ENCODE measurements at places on chromosomes 7 and 10. TPM values are rescaled to one million over a fixed set of nuclear protein-coding genes. Genes with fewer than 3 reads are reported as not detected.

The SPDYE16 gene
- 0.91 TPM for total RNA-seq

The PRSS37 gene
- total RNA-seq, result not detected

The CPA2 gene
- total RNA-seq, result not detected

DNA sequence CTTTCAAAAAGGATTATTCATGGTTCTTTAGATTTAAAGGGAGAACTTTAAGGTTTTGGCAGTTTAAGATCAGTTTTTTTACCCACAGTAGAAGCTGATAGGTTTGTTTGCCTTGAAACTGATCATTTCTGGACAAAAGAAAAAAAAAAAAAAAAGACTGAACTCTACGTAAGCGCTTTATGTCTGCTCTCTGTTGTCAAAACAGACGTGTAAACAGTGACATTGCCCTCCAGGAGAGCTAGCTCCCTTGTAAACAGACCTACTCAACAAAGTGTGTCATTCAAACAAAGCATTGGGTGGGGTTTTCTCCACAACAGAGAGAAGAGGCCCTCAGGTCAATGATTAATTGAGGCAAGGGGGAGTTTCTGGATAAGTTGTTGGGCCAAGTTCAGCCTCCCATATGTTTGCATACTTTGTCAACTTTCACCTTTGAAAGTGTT, 568.1 kb upstream of the LRRN3 start:
- DNase-seq, result no peak

DNA sequence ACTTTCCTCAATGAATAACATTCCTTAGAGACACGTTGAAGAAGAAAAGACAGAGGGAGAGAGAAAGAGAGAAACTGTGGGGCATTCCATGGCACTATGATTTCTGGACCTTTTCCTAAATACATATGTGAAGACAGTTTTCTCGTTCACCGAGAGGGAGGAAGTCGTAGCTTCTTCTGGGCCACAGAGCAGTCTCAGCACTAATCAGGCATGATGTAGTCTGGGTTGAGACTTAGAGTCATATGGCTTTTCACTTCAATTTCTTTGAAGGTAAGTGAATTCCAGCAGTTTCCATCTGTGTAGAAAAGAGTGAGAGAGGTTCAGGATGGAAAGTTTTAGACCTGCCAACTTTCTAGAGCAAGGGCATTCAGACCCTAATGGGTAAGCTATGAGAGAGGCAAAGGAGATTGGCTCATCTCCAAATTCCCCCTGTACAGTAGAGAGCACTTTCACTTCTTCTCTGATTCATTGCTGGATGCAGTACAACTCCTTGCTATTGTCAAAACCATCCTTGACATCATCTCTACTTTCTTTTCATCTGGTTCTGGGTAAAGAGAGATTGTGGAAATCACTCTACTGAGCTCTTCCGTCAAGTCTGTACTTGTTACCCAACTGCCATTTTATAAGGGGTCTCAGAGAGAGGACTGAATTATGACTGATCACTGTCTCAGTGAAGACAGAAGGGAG, 31.5 kb upstream of the OR9A4 start:
- no peak for DNase-seq

- no peak for DNase-seq
These were observed 7.8 kb upstream of the GPR141 start for GRCh38 chr7:37675749-37676148.

DNA sequence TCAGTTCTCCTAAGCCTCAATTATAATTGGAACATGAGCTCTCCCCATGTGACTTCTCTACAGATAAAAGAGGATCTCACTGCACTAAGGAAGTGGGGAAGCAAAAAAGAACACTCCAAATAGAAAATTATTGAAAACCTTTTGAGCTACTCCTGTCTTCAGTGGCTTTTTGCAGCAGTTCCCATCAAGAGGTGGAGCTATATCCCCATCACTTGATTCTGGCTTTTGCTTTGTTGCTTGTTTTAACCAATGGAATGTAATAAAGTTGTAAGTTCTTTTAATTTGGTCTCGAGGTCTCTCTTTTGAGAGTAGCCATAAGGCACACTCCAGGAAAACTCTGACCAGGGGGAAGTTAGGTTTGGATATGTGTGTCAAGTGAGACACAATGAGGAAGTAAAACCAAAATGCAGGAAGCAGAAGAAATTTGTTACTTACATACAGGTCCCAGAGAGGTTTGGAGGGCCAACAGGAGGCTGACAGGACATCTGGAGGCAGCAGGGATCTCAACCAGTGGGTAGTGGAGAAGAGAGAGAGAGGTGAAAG, 569.4 kb downstream of the HTR7 start:
- no peak for DNase-seq
